ENCODE measurements at places on chromosomes 4 and X.

GRCh38 chr4:148430854-148431253, 11.4 kb downstream of the NR3C2 start:
- no peak for DNase-seq

- DNase-seq = no peak
These were observed 195.7 kb upstream of the IL1RAPL1 start for GRCh38 chrX:28391528-28391927.

DNA sequence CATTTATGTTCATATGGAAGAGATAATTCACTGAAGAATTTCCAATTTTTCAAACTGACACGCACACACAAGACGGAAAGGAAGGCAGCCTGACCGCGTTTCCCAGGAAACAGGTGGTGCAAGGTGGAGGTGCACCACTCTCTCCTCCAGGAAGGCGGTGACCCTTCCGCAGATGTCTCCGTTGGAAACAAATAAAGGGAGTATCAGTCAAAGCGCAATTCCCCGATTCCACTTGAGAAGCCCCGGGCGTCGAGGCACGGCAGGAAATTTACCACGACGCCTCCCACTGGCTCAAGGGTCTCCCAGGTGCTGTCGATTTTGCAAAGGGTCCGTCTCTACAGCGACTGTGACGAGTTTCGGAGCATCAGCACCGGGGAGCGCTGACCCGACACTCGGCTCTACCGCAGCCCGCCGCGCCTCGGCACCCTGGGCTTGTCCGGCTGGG, 770 bp upstream of the TIGD2 start:
- no peak for DNase-seq

DNA sequence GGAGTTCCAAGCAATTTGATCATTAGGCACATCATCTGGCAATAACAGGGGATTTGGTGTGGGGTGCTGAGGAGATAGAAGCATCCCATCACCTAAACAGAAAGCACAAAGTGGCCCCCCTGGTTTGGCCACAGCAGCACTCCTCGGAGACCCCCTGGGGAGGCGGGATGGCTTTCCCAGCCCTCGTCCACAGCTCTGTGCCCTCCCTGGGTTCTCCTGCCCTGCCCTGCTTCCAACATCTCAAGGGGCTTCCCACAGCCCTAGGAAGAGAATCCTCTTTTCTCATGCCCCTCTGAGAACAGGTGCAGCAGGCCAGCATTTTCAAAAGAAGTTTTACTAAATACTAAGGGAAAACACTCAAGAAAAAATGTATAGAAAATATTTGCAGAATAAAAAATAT, 12.8 kb downstream of the ATP5ME start:
- DNase-seq = no peak

- no peak for DNase-seq
These were observed 168.0 kb upstream of the PACRGL start for GRCh38 chr4:20532116-20532790.

GRCh38 chr4:6987588-6987961, 55.6 kb upstream of the TADA2B start:
- DNase-seq = peak; percentile 52
